ENCODE measurements at places on chromosomes 1 and 21.

- no peak for DNase-seq
Observed at GRCh38 chr1:23664837-23665795, 26.5 kb upstream of the RPL11 start.

GRCh38 chr1:151994956-151995355 is 1.3 kb upstream of the S100A10 start:
- DNase-seq: no peak

DNA sequence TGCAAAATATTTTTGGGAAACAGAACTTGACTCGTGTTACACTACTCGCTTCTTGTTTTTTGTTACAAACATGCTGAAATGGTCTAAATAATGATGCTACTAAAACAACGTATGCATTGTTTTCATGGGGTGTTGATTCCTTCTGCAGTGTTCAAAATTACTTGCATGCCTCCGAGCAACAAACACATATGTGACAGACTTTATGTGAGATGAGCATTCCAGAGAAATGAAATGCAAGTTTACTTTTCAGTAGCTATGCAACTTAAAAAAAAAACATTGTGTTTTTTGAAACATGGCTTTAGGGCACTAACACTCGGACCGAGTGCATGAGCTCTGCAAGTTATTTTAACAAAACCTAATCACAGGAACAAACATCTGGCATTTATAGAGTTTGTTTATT is 84.8 kb downstream of the CAMTA1 start:
- DNase-seq: no peak

- peak; percentile 78 for DNase-seq
Observed at GRCh38 chr1:17236779-17237560, 11.9 kb upstream of the PADI3 start.

DNA sequence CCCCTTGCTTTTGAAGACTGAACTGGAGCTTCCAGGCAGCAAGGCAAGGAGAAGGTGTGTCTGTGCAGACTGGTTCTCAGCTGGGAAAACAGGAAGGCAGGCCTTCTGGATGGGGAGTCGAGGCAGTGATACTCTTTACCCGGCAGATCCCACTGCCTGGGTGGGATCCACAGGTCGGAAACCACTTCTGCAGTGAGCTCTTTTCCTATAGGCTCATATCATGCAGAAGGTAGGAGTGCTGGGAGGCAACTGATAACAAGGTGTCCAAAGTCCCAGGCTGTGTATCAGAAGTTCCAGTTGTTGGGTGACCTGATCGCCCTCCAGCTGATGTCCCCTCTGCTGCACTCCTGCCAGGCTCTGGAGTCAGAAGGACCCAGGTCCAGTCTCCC is 17.1 kb downstream of the ACOT11 start:
- no peak for DNase-seq

DNA sequence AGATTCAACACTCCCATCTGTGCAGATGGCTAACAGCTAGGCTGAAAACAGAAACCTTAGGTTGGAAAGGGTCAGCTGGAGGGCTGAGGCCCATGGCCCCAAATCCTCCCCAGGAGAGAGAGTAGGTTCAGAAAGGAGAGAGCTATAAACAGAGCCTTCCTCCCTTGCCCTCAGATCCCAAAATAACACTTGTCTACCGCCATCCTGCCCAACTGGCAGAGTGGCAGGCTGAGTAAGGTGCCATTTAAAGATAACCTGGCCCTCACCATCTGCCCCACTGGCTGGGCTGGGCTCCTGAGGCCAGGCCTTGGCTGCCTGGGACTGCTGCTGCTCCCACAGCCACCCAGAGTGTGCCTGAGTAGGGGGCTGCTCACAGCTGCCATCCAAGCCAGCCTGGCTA is 4.3 kb upstream of the SHISA4 start:
- DNase-seq: no peak

DNA sequence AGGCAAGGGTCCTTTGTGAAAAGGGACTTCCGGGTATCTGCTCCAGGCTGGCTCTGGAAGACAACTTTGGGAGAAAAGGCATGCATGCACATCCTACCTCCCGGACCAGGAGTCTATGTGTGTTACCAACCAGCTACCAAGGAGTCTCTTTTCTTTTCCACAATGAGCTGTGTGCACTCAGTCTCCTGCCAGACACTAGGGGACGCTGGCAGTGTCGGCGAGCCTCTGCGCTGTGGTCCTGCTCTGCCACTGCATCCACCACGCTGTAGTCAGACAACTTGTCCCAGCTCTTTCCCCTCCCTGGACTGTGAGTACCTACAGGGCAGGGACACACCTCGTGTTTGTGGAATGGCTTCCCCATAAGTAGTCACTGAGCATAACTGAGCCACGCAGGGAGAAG is 5.1 kb upstream of the SSR2 start:
- DNase-seq: peak; percentile 28

DNA sequence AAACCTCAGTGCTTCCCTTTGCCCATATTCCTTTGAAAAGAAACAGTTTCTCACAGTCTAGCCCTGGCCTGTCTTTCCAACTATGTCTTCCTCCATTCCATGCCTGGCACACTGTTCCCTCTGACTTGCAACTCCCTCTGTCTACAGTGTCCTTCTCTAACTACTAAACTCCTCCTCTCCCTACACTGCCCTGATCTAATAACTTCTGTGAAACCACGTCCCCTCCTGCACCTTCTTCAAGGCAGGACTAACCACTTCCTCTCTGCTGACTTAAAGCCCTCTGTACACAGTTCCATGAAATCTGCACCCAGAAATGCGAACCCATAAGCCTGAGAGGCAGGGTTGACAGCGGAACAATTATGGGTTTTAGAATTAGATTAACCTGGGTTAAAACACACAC is 62.2 kb upstream of the ATP1B1 start:
- DNase-seq: peak; percentile 51

DNA sequence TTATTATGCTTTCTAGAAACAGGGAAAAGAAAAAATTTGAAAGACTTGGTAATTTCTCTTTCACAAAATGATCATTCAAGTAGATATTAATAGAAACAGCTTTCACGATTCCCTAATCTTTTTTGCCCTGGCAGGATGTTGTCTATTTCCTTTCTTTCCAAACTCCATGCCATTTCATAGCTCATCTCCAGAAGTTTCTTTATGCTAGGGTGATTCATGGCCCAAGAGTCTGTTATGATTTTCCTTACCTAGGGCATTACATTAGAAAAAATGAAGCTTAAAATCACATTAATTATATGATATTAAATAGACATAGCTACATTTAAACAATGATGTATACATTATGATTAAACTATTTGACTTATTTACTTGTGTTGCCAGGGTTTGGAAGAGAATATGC is 762.1 kb downstream of the LTN1 start:
- DNase-seq: no peak

DNA sequence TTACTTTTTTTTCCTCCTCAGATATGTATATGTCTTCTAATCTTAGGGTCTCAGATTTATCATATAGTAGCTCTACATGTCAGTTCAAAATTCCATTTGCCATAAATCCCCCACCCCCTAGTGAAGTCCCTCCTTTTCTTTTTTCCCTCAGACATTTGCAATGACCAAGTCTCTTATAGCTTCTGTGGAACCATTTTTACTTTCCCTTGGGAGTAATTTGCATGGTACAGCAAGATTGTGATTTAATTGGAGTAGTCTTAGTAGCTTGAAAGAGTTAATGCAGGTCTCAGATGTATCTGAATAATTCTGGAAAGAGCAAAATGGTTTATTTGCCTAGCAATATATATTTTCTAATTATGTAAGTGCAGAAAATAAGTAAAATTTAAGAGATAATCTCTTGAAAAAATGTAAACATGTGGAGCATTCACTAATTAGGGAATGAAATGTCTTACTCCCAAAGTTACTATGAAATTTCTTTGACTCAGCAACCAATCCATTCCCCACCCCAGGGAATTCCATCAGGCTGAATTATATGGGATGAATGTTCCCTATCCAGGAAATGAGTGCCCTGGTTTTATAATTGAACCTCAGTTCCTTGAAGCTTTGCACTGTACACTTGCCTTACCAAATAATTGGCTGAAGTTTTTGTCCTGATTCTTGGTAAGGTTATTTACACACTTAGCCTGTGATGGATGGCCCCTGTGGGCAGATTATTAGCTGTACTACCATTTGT is 267.0 kb downstream of the DNM3 start:
- no peak for DNase-seq

DNA sequence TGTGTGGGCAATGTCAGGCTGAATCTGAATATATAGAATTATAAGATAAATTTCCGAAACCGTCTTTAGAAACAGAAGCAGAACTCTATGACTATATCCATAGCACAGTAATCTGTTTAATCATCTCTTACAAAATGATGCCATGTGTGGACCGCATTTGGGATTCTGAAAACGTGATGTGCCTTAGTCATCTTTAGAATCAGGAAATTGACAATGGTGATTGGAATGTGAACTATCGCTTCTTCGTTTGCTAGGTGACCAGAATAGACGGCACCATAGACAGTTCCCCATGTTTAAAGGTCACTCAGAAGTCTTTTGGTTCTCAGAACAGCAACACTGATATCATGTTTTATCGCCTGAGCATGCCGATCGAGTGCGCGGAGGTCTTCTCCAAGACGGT is 300.3 kb downstream of the ZP4 start:
- DNase-seq: no peak

DNA sequence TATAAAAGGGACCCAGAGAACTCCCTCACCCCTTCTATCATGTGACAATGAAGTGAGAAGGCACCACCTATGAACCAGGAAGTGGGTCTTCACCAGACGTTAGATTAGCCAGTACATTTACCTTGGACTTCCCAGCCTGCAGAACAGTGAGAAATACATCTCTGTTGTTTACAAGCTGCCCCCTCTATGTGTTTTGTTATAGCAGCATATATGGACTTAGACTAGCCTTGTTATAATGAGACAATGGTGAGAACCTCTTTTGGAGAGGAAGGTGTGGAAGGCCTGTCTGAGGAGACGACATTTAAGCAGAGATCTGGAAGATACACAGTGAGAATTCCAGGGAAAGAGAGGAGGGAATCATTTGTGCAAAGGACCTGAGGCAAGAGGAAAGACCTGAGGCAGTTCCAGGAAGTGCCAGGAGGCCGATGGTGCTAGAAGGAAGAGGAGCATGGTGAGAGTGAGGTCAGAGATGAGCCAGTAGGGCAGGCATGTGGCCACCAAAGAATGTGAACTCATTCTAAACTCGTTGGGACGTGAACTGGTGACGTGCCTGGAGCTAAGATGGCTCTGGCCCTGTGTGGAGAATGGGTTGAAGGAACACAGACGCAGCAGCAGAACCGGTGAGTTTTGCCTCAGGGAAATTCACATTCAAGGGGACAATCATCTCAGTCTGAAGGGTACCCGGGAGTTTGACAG is 98.9 kb upstream of the IRF2BP2 start:
- DNase-seq: no peak

- no peak for DNase-seq
Observed at GRCh38 chr1:54378874-54379554, 27.2 kb downstream of the SSBP3 start.

Measured in CD4-positive, alpha-beta T cell treated with Interleukin-15 for 1 hour (primary cell).